HTR-8/SVneo (cell line): ENCODE measurements at places on chromosomes 4 and X.

DNA sequence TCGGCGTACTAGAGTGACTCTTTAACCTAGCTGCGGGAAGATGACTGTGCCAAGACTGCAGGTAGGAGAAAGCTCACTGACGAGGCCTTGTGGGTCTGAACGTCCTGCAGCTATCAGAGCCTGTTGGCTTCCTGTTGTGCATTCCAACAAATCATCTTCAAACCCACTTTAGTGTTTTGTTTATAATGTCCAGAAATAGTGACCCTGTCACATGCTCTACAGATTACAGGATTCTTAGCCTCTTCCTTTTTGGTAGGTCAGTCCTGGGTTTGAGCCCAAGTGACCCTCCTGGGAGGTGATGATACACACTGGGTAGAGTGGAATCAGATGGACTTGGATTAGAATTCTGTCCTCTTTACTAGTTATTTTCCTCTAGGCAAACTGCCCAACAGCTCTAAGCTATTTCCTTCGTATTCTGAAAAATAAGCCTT is 33.2 kb downstream of the HTT start:
- DNase-seq = no peak

GRCh38 chrX:23373129-23373804 is 38.6 kb downstream of the PTCHD1 start:
- DNase-seq = peak; percentile 10

DNA sequence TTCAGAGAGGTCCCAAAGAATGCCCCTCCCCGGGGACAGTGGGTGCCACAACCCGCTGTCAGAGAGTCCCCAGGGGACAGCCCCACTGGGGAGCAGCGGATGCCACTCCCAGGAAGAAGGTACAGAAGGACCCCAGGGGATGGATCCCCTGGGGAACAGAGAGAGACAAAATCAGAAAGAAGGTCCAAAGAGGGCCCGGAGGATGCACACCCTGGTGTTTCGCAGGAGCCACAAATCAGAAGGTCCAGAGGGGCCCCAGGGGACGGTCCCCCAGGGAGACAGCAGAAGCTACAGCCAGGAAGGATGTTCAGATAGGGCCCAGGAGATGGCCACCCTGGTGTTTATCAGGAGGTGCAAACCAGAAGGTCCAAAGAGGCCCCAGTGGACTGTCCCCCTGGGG is 1.4 kb downstream of the TEX13D start:
- no peak for DNase-seq

DNA sequence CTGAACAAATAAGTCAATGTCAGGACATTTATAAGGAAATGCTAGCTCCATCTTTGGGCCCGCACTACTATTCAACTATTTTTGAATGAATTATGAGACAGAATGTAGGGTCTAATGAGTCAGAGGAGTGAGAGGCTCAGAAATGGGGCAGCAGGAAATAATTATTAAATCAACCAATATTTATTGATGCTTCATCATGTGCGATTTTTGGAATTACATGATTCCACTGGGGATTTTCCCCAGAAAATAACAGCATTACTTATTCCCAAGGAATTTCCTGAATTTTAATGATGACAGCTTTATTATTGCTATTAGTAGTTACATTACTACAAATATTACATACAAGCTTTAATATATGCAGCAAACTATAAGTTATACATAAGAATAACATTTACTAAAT is 49.3 kb upstream of the PHF8 start:
- no peak for DNase-seq

- no peak for DNase-seq
Measured at GRCh38 chr4:16450031-16450430, 223.8 kb upstream of the TAPT1 start.

GRCh38 chr4:184850431-184851199 is 24.8 kb upstream of the ACSL1 start:
- DNase-seq = no peak

DNA sequence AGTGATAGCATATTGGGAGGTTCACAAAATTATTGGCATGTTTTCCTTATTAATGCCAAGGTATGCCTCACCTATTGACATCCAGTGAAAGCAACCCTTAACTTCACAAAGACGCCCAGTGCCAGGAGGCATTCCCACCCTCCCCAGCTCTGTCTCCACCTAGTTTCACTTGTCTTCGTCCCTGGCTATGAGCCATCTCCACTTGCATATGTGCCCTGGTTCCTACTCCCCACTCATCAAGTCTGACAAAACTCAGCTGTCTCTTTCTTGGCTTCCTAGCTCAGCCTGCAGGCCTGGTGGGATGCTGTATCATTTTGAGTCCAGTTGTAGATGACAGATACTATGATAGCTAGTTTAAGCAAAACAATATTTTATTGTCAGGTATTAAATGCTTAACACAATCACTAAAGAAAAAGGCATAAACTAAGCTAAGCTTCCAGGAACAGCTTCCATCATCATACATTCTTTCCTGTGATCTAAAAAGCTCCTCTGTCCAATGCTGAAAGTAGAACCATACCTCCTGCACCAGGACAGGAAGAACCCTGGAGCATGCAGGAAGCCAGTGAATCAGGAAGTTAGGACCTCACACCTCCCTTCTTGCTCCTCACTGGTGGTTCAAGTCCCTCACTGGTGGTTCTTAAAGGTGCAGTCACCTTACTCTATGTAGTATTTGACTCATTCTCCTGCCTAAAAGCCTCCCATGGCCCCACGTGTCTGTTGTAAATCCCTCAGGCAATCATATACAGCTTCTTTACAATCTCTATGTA is 410.3 kb upstream of the RASGEF1B start:
- DNase-seq = no peak

DNA sequence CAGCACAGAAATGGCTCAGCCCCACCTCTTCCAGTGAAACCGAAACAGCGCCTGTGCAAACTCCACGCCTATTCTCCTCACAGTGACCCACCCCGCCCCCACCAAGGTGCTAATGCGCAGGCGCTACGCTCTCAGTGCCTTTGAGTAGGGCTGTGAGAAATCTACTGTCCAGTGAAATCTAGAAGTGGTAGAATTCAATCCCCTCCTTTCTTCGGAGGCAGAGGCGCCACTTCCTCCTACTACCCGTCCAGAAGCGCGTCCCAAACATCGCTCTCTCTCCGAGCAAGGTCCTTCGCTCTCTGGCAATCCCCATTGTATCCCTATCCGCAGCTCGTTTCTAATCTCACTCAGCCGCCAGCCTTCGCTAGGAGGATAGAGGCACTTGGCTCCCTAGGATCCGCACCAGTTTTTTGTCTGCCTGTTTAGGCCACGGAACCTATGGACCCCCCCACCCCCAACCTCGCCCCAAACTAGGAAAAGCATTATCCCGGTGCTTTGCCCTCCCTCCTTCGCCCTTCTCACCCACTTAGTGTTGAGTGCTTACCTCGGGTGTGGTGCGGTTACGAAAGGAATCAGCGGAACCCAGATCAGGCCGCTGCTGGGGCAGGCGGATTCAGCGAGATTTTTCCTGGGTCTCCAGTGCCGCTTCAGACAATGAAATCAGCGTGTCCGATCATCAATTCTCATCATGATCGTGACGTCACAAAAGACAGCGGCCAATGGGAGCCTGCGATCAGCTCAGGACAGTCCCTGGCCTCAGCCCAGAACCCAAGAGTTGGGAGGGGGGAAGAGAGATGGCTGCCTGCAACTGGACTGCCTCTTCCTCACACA is at the start of gene HDX:
Gene HDX (minus strand): TSS at position 656 of the 831 bp plus-strand sequence. CDS start 27,056 bp downstream, outside the sequence.
- DNase-seq = peak; percentile 33

GRCh38 chr4:185885604-185886003 is 73.6 kb upstream of the SORBS2 start:
- DNase-seq = no peak

- DNase-seq = peak; percentile 41
Measured at GRCh38 chr4:39565878-39566600, 38.8 kb upstream of the UGDH start.

DNA sequence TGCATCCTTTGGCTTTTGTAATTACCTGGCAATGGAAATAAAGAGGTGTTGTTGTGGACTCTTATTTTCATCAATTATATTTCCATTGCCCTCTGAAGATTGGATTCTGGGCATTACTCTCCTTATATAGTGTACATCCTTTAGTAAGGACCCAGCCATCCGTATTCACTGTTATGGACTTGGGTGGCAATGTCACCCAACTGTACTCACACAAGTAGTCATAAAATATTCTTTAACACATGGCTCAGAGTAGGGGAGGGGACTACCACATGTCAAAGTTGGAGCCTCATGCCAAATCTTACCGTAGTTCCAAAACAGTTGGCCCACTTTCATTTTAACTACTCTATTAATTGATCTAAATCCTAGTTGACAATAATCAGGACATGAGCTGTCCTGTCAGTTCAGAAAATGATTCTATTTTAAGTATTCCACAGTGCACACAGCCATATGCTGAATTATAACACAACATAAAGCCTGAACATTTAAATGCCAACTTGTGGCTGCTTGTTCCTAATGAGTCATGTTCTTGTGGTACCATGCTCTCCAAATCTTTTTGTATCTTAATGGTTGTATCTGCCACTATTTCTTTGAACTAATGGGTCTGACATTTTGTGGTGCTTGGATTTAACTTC is 4.9 kb downstream of the FRAS1 start:
- no peak for DNase-seq
